ENCODE measurements at places on chromosomes 13 and 19. TPM values are rescaled to one million over a fixed set of nuclear protein-coding genes. Genes with fewer than 3 reads are reported as not detected.

- no peak overlapping the region for H3K4me3 ChIP-seq
- no peaks in the 10 kb centered on the region for H3K27me3 ChIP-seq
- no peak for DNase-seq
- no peak overlapping the region for H3K27ac ChIP-seq
- peaks cover 4% of the 10 kb centered on the region for H3K4me1 ChIP-seq
Observed at GRCh38 chr13:35787937-35788336, 311.4 kb upstream of the MAB21L1 start.

Gene ZNF8
- 8.3 TPM for total RNA-seq

DNA sequence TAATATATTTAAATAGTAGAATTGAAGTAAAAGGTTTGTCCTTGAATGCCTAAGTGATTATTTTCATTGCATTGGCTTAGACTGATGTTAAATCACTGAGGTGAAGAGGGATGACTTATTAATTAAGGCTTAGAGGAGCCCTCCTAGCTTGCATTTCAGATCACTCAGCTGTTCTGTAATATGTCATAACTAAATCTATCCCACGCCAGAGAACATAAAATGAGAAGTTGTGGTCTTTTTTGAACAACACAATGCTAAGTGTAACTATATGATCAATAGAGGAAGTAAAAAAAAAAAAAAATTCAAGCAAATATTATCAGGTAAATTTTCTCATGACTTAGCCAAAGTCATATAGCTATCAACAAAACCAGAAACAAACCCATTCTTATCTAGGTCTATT, 752.2 kb downstream of the GPC5 start:
- no peaks in the 10 kb centered on the region for H3K36me3 ChIP-seq
- no peaks in the 10 kb centered on the region for H3K27me3 ChIP-seq
- no peak for DNase-seq
- H3K27ac ChIP-seq: no peak overlapping the region

Gene AMER2
- 0.05 TPM for total RNA-seq

Gene ITGBL1
- total RNA-seq: 9.5 TPM

Gene ZNF69
- total RNA-seq: 1.3 TPM

Gene OVOL3
- not detected for total RNA-seq

- H3K27ac ChIP-seq: no peak overlapping the region
- H3K36me3 ChIP-seq: no peaks in the 10 kb centered on the region
- DNase-seq: no peak
Observed at GRCh38 chr13:91468301-91468700, 69.9 kb downstream of the GPC5 start.
